Stimulated activated CD8-positive, alpha-beta memory T cell treated with anti-CD3 and anti-CD28 coated beads, Interleukin-15, amount 100 ng/mL, for 4 hours (primary cell): ENCODE measurements at places on chromosomes 11 and 22.

- DNase-seq = no peak
Observed at GRCh38 chr11:3006505-3007260, 14.6 kb upstream of the NAP1L4 start.

DNA sequence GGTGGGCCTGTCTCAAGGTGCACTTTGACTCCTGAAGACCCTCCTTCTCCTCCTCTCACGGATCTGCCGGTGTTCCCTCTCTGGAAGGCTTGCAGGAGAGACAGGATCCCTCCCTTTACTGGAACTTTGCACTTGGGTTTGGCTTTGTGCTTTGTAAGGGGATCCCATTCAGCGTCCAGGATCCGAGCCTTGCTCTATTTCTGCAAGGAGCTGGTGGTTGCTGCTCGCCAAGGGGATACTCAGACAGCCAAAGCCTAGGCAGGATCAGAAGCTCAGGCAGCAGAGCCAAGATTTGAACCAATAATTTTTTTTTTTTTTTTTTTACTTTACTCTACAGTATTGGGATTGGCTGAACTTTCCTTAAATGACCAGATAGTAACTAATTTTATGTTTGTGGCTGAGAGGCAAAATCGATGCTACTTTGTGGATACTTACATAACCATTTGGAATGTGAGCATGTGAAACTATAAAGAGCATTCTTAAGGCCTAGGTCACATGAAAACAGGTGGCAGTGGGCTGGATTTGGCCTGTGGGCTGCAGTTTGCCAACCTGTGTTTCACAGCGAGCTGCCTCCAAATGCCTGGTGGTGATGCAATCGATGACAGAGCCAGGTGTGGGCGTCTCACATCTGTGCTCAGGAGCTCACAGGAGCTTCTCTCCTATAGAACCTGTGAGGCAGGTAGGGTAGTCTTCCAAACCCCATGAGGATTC lies 25.2 kb downstream of the BCR start:
- DNase-seq = no peak

DNA sequence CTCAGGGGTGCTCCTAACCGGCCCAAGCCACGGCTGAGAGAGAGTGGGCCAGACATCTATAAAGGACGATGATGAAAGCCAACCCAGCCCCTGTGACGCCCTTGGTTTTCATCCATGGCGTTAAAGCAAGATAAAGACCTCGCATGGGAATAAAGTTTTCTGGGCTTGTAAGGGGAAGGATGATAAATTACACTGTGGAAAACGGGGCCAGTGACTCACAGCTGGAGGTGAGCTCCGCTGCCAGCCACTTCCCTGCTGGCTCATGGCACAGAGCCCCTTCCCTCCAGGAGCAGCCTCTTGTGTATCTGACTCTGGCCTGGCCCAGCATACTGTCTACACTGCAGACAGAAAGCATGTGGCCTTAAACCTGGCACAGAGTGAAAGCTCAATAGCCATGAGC lies 503.2 kb upstream of the B3GAT1 start:
- DNase-seq = no peak

- DNase-seq = no peak
Observed at GRCh38 chr11:75193711-75194110, 42.8 kb downstream of the SLCO2B1 start.

DNA sequence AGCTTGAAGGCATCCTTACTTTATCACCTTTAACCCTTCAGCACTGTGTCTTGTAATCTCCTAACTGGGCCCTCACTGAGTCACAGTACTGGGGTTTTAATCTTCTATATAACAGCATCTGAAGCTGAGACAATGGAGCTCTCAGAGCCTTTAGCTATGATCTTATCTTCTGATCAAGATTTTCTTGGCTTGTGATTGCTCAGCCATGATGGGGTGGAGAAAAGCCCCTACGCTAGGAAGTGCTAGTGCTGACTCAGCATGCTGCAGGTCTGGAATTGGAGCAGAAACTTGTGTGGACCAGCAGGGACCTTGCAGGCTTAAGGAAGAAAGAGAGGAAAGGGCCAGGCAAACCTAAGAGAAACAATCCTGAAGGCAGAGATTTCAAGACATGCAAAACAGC lies 71.7 kb upstream of the EED start:
- no peak for DNase-seq

GRCh38 chr11:114162719-114163123 lies 103.2 kb downstream of the ZBTB16 start:
- no peak for DNase-seq

DNA sequence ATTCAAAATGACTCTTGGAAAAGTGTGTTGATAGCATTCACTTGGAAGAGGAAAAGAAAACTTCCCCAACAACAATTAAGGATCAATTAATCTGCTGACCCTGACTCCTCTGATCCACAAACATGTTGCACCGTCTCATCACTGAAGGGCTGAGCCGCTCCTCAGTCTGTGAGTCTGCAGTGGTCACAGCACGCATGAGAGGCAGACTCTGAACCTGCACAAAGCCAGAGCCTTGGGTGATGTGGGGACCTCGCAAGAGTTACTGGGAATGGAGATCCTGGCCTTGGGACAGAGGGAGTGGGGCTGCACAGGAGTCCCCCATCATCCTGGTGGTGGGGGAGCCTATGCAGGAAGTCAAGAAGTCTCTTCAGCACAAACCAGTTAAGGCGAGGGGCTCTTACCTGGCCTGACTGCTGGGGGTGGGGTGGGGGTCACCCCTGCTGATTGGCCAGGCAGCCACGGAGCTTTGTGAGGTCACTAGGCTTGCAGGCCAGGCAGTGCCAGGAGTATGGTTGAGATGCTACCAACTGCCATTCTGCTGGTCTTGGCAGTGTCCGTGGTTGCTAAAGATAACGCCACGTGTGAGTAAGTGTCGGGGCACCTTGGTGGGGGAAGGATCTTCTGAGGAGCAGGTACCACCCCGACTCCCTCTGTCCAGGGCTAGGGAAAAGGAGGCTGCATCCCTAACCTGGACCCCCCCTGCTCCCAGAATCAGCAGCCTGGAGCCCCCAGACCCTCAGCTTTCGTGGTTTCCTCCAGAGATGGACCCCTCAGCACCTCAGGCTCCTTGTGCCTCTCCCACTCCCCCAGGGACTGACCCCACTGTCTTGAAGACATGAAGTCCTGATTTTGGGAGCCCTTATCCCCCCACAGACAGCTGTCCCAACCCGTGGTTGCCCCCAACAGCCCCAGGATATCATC lies at the start of gene ACR:
ACR (plus strand) TSS at position 477 of the 921 bp plus-strand sequence; CDS start at position 509, 32 bp downstream.
- no peak for DNase-seq

DNA sequence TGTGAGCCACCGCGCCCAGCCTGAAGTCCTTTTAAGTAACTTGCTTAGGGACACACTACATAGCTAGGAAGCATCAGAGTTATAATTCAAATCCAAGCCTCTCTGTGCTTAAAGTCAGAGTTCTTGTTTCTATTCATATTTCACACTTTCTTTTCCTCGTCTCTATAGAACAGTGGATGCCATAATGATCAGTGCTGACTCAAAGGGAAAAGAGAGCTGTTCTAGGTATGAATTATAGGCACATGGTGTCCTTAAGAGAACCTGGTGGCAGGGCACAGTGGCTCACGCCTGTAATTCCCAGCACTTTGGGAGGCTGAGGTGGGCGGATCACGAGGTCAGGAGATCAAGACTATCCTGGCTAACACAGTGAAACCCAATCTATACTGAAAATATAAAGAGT lies 400.2 kb upstream of the DDI1 start:
- DNase-seq = no peak

DNA sequence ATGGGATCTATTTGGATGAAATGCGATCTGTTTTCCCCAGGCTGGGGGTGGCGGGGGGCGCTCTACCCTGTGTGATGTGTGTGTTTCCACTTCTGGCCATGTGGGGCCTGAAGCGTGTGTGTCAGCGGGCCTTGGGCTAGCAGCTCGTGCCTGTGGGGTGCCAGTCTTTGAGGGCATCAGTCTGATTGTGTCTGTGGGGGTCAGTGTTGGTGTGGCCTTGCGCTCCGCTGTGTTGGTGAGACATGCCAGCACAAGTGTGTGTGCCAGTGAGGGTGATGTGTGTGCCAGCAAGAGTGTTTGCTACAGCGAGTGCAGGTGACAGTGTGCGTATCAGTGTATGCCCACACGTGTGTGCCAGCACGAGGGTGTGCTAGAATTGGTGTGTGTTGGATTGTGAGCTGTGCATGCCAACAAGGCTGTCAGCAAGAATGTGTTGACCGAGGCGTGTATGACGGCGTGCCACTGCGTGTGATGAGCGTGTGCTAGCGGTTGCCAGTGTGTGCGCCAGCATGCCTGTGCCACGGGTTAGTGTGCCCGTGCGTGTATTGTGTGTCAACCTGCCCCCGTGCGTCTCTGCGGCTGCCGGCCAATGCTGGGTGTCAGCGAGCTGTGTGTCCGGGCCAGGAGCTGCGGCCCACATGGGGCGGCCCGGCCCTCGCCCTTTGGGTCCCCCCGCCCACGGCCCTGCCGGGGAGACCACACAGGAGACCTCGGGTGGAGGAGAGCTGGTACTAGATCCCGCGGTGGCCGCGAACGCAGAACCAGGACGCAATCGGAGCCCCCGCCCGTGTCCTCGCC lies 519 bp downstream of the ARRB1 start:
- no peak for DNase-seq

DNA sequence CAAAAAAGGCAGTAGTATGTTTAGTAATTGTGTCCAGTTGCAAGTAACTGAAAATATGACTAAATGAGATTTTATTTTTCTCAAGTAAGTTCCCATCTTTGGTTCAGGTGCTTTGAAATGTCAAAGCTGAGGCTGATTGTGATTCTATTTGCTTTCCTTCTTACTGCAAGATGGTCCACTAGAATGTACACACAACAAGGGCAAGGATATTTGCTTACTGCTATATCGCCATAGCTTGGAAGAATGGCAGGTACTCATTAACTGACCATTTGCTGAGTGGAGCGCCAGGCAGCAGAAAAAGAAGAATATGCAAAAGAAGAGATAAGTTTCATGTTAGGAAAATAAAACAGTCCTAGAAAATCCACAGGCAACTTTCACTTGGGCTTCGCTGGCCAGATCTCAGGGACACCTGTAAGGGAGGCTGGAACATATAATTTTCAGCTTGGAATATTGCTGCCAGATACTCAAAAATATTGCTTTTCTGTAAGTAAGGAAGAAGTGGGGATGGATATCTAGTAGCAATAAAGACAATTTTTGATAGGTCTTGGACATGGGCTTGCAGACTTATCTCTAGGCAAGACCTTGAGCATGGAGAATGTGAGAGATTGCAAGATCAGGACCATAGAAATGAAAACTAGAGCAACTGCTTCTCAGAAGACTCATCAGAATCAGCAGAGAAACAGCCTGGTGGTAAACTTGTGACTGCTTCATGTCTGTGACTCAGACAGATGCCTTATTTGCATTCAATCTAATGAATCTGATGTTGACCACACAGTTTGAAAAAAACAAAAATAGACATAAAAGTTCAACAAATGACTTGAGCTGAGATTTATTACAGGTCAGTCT lies 44.8 kb upstream of the OR9Q1 start:
- no peak for DNase-seq

DNA sequence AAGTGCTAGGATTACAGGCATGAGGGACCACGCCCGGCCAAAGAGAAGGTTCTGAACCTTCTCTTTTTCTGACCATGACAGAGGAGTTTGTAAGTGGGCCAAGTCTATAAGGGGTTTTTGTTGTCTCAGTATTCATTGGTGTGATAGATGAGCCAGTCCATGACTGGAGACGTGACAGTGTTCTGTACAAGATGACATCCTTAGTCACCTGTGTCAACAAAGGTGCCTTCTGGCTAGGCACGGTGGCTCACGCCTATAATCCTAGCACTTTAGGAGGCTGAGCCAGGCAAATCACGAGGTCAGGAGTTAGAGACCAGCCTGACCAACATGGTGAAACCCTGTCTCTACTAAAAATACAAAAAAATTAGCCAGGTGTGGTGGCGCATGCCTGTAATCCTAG lies 4.2 kb upstream of the KLHL22 start:
- no peak for DNase-seq

DNA sequence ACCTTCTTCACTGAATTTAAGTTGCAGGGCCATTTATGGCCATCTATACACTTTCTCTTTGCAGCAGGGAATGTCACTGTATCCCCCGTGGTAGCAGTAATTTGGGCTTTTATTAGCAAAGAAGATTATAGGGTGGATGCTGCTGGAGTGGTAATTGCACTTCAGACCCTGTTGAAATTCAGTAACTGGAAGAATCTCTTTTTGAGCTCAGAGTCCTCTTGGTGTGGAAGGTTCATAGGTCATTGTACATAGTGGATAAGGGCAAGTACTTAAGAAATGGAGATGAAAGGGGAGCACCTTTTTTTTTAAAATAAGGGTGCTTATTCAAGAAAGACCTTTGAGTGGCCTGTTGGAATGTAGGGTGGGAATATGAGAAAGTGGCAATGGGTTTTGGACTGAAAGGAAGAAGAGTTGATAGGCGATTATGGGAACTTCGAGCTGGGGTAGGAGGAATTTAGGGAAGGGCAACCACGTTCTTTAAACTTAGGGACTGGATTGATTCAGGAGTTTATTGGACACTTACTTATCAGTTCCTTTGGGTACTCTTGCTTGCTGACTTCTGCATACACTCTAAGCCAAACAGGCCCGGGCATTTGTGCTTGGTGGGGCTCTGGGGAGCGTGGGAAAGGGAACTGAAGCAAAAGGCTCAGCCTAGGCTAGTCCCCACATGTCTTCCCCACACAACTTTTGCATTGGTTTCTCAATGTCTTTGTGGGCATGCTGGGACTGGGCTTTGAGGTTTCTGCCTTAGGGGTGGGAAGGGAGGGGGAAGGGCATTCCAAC lies 26.5 kb downstream of the CTNND1 start:
- no peak for DNase-seq

DNA sequence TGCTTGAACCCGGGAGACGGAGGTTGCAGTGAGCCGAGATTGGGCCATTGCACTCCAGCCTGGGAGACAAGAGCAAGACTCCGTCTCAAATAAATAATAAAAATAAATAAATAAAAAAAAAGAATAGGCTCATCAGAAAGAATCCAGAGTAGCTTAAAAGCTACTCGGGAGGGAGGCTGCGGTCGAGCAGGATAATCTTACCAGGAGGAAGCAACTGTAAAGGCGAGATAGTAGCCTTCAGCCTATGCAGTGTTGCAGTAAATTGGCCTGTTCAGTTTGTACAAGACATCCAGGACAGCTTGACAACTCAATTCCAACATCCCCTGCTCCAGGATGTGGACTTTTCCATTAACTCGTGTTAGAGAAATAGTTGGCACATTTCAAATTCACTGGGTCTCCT lies 1164.7 kb downstream of the LRRC4C start:
- no peak for DNase-seq
